ENCODE measurements at places on chromosomes 13 and 19.

GRCh38 chr19:8333767-8334457 lies 9.2 kb downstream of the KANK3 start:
- DNase-seq: no peak

- DNase-seq: no peak
Observed at GRCh38 chr13:112526146-112526853, 61.7 kb downstream of the TUBGCP3 start.

- no peak for DNase-seq
Observed at GRCh38 chr13:93751117-93751516, 524.5 kb downstream of the GPC6 start.

DNA sequence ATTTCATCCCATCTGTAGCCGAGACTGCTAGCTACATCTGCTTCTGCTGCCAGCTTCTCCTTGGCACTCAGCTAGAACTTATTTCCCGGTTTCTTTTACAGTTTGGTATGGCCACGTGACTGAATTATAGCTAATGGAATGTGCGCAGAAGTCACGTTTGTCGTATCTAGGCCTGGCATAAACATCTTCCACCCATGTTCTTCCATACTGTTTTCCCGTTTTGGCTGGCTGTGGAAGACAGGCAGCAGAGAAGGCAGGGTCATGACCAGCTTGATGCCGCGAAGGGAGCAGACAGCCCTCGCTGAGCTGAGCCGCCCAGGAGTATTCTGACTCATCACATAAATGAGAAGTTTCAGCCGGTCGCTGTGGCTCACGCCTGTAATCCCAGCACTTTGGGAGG lies 186.7 kb downstream of the RFC3 start:
- DNase-seq: no peak

Measured in Right ventricle myocardium superior (tissue), 1 donor.